ENCODE measurements at places on chromosomes 2 and 18.

- DNase-seq: no peak
Measured at GRCh38 chr2:70073493-70073892, 13.8 kb upstream of the PCBP1 start.

DNA sequence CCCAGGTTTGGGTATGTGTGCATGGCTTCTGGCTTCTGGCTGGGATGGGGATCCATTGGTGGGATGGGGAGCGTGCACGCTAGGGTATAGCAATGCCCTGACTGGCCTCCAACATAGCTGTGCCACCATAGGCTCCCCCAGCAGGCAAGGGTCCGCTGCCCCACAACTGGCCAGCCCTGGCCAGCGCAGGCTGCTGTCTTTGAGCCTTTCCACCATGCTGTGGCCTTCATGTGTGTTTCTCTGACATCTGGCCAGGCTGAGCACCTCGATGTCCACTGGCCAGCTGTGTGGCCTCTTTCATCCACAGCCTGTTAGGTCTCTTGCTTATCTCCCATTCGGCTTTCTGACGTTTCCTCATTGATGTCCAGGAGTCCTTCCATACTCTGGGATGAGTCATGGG is 231.3 kb downstream of the NDUFA10 start:
- no peak for DNase-seq

GRCh38 chr2:26399771-26400376 is 1.8 kb upstream of the DRC1 start:
- no peak for DNase-seq

GRCh38 chr2:191618046-191618780 is 59.7 kb upstream of the NABP1 start:
- DNase-seq: no peak

DNA sequence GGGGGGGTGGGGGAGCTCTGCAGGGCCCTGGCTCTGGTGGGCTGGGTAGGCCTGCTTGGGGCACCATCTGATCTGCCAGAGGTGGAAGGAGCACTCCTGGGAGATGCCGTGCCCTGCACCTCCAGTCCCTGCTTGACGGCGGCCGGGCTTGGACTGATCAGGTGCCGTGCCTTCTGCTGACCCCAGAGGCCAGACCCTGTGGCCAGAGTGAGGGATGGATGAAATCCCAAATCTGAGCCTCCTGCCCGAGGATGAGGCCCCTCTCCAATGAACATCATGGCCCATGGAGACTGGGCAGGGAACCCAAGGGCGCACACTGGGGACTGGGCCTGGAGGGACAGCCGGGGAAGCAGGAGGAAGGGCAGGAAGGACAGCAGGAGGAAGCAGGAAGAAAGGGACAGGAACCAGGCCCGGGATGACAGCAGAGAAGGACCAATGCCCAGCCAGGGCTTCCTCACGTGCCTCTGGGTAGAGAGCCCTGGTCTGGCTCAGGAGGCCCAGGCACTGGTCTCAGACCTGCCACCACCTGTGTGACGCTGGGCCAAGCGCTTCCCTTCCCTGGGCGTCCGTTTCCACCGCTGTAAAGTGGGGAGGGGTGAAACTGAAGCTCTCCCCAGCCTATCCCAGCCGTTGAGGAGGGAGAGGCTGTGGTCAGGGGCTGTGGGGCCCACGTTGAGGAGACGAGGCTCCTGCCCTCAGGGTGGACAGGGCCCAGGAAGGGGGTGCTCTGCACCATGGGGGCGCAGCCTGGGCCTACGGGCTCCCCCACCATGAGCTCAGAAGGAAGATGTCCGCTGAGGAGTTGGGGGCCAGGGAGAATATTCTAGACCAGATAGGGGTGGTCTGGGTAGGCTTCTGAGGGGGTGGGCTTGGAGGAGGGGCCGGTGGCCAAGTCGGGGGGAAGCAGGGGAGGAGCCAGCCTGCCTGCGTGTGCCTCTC is 1.0 kb upstream of the GPR35 start:
- DNase-seq: no peak

DNA sequence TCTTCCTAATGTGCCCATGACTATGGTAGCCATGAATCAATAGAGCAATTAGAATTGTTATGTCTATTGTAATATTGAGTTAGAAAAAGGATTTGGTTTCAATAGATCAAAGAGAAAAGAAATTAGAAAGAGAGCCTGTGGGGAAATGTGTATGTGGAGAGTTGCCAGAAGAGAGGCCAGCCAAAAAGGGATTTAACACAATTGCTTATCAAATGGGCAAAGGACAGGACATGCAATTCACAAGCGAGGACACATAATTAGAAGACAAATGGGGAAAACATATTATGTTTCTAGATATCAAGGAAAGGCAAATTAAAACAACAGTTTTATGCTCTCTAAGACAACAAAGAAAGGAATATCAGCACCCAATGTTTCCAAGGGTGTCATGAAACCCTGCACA is 403.2 kb upstream of the KLHL29 start:
- no peak for DNase-seq

GRCh38 chr2:103135679-103136078 is 373.8 kb downstream of the TMEM182 start:
- DNase-seq: no peak

DNA sequence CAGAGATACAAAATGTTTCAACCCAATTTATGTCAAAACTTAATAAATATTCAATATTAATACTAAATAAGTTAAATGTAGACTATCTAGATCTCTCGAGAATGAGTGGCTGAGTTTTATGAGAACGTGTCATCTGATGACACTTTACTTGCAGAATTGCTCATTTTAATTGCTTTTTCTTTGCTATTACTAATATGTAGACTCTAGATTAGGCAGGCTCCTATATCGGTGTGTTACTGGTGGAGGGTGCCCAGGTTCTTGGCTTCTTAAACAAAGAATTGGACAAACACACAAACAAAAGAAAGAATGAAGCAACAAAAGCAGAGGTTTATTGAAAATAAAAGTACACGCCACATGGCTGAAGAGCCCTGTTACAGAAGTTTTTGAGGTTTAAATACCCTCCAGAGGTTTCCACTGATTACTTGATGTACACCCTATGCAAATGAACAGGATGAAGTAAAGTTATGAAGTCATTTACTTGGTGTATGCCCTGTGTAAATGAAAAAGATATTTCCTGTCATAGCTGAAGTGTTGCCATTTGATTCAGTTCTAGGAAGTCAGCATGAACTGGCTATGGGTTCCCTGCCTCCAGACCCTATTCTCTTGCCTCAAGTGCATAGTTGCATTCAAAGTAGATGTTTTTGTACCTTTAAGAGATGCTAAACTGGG is 122.9 kb upstream of the ITGA4 start:
- DNase-seq: no peak

- DNase-seq: no peak
Measured at GRCh38 chr18:45221363-45221762, 393.9 kb upstream of the SLC14A2 start.

DNA sequence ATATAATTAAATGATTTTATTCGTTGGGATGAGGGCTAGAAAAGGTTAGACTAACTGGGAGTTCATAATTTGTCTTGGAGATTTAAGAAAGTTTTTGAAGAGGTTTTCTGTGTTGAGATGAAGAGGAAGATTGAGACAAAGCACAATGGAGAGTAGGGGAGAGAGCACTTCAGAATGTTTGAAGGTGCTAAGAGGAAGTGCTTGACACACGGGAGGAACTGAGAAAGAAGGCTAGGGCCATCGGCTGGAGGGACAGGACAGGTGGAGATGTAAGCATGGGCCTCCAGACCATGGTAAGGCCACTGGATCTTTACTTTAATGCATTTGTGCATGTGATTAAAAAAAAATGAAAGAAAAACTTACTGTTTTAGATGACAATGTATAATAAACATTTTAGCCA is 31.5 kb downstream of the GREB1L start:
- no peak for DNase-seq

DNA sequence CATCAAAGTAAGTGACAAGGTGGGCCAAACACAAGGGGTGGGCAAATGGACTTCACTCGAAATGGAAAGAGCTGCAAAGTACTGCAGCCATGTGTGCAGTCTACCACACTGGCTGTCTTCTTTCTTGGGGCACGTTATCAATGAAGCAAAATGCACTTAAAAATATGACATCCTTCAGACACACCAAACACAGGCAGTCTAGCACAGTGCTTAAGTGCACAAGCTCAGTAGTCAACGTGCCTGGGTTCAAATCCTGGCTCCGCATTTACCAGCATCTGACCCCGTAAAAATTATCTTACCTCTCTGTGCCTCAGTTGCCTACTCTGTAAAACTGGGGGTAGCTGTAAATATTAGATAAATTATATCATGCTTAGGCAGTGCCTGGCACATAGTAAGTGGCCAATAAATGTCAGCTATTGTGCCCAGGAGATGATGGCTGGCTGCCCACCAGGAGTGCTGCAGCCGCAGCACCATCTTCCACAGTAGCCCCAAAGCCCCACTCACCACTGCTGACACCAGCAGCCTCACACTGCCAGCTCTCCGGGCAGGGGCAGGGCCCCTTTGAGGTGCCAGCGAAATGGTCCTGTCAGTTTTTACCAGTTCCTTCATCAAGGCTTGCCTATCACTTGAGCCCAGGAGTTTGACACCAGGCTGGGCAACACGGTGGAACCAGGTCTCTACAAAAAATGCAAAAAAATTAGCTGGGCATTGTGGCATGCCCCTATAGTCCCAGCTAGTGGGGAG is 121.8 kb upstream of the SLC1A4 start:
- DNase-seq: no peak

GRCh38 chr2:207164006-207164831 is 1.5 kb downstream of the KLF7 start:
- no peak for DNase-seq

GRCh38 chr2:168060986-168061750 is 186.2 kb downstream of the STK39 start:
- no peak for DNase-seq

DNA sequence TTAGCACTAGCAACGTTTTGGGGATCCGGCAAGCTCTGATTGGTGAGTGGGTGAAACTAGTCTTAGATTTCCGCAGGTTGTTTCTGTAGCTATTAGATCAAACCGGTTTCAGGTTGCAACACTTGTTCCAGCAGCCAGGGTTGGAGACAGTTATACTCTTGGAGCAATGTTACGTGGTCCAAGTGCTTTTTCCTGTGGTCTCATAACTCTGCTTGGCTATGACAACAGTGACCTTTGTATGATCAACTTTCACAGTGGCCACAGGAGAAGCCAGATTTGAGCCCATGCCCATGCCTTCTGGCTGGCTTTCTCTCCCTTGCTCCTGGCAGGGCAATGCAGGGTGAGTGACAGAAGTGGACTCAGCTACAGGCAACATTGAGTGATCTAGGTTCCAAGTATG is 84.5 kb upstream of the TAF1B start:
- no peak for DNase-seq

GRCh38 chr18:79092874-79093273 is 23.7 kb downstream of the ATP9B start:
- DNase-seq: no peak

DNA sequence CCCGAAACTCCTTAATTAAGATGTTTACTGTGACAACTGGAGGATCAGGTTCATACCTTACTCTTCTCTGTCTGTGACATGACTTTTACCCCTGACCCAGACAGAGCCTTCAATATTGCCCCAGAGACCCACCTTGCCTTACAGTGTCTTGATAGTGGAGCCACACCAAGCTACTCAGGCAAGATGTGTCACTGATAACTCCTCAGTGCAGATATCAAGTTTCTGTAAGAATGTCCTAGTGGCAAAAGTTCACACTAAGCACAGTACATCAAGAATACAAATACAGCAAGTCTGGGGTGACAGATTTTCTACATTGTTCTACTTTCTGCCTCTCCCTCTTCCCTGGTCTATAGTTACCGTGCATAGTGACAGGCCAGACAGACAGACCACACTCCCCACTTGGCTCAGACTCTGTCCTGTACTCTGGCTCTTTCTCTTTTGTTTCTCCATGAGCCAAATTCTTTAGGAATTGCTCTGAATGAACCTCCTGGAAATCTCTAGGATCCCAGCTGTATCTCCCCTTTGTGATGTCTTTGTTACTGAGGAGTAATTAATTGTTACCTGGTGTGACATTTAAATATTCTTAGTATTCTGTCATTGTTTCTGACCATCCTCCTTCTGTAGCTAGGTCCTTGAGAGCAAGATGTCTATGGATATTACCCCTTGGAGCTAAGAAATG is 24.1 kb upstream of the APOB start:
- no peak for DNase-seq

DNA sequence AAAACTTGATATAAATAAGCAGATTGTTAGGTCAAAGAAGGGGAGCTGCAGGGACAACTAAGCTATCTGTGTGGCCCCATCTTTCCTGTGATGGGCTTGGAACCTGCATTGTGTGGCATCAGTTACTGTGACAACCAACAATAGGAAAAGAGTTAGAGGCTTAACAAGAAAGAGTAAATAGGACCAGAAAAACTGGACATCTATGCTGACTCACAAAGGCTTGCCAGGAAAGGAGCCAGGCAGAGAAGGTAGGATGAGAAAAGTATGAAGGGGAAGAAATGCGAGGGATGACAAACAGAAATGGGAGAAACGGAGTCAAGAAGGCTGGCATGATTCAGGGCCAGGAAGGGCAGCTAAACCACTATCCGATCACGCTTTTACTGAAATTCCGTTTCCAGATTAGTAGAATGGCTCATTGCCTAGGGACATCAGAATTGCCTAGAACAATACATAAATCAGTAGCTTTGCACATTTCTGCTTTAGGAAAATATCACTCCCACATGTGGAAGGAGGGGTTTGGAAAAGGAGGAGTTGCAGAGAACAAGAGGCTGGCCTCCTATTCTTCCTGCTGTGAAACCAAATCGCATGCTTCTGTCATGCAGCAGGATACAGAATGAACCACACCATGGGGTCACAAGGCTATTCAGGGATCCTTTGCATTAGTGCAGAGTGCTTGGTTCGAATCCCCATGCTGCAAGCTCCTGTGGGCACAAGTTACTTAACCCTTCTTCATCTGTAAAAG is 7.3 kb downstream of the PLA2R1 start:
- no peak for DNase-seq

DNA sequence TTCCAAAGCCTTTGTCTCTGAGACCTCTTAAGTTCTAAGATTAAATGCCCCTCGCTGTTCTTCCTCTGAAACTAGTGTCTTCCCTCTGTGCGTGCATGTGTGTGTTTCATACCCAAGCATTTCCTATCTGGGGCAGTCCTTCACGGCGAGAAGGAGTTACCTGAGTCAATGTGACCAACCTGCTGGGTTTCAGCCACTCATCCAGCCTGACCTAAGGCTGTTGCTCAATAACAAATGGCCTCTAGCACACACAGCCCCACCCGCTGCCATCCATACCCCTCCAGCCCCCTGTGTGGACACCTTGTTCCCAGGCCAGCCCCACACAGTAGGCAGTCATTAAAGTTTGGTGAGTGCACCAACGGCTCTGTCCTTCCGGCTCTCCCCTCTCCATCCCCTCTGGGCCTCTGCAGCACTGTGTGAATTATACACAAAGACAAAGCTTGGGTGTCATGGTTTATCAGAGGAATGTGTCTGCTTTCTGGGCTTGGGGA is 53.8 kb upstream of the FOSL2 start:
- DNase-seq: no peak

GRCh38 chr18:77161961-77162360 is 29.4 kb upstream of the MBP start:
- no peak for DNase-seq

GRCh38 chr2:99444222-99444621 is 45.6 kb downstream of the REV1 start:
- DNase-seq: no peak

DNA sequence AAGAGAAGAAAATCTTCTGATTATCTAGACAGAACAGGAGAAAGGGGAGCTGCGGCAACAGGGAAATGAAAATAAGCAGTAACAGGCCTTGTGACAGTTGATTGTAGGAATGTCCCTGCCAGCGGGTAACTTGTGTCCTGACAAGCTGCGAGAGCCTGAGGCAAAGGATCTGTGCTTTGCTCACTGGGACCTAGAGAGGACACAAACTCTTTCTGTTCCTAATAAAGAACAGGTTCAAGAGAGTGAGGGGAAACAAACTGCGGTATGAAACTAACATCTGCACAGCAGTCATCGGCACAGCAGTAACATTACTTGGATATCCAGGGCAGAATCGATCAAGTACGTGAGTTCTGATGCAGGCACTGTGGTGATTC is 103.7 kb upstream of the THOC1 start:
- no peak for DNase-seq
